Smooth muscle cell of the pulmonary artery (primary cell): ENCODE measurements at places on chromosomes 7 and 10. TPM values are rescaled to one million over a fixed set of nuclear protein-coding genes. Genes with fewer than 3 reads are reported as not detected.

LRIT1 gene
- not detected in 2 replicates for total RNA-seq

FKBP6 gene
- not detected in 2 replicates for total RNA-seq

CYP2C19 gene
- not detected in 2 replicates for total RNA-seq

HABP2 gene
- not detected in 2 replicates for total RNA-seq

SMKR1 gene
- 0.20 TPM in 1 of 2 replicates, not detected in the other for total RNA-seq

WNT8B gene
- total RNA-seq = not detected in 2 replicates
